NCI-H1092 (cell line): ENCODE measurements at places on chromosomes 4 and X.

DNA sequence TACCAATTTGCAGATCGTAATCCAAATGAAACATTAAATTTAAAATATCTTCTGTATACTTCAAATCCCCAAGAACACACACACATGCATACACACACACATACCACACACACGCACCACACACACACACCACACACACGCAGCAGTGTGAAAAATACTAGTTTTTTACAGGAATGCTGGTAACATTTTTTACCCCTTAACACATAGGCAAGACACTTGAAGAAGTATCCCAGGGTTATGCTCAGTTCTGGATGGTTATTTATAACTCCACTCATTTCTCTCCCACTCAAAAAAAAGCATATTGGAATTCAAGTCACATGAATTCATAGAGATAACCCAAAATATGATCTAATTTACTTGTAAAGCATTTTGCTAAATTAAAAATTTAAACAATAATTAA lies 325.5 kb upstream of the SLC7A11 start:
- no peak for DNase-seq

DNA sequence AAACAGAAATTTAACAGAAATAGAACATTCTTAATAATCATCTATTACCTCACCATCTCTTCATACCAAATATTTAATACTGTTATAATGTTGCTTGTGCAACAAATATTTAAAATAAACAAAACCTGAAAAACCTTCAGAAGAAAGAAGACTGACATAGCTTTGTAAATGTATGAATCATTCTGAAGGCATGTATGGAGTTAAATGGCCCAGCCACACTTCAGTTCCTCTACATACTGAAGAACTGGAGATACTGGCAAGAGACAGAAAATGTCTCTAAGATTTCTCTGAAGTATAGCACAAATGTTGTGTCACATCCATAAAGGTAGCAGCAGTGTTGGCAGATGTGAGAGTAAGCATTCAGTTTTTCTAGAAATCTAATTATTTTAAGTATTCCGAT lies 275.3 kb upstream of the FGF13 start:
- no peak for DNase-seq

DNA sequence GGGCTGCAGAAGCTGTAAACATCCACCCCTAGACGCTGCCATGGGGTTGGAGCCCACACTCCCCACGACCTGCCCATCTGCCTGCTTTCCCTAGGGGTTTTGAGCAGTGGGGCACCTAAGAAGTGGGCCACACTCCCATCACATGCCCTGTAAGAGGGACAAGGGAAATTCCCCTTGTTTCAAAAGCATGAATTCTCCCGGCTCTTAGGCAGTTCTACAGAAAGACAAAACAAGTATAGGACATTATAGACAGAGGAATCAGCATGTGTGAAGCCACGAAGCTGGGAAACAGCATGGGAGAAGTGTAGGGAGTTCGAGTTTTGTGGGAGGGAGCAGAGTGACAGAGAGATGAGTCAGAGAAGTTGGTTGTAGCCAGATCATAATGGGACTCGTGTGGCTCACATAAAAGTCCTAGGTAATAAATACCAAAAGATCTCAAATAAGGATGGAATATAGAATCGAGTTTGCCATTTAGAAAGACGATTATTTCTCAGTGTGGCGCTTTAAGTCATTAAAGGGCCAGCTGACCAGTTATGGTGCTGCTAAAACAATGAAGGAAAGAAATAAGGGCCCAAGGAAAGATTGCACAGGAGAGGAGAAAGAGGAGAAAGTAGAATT lies 23.9 kb downstream of the APOO start:
- no peak for DNase-seq

GRCh38 chrX:109487640-109488039 lies 5.8 kb upstream of the GUCY2F start:
- DNase-seq: no peak

DNA sequence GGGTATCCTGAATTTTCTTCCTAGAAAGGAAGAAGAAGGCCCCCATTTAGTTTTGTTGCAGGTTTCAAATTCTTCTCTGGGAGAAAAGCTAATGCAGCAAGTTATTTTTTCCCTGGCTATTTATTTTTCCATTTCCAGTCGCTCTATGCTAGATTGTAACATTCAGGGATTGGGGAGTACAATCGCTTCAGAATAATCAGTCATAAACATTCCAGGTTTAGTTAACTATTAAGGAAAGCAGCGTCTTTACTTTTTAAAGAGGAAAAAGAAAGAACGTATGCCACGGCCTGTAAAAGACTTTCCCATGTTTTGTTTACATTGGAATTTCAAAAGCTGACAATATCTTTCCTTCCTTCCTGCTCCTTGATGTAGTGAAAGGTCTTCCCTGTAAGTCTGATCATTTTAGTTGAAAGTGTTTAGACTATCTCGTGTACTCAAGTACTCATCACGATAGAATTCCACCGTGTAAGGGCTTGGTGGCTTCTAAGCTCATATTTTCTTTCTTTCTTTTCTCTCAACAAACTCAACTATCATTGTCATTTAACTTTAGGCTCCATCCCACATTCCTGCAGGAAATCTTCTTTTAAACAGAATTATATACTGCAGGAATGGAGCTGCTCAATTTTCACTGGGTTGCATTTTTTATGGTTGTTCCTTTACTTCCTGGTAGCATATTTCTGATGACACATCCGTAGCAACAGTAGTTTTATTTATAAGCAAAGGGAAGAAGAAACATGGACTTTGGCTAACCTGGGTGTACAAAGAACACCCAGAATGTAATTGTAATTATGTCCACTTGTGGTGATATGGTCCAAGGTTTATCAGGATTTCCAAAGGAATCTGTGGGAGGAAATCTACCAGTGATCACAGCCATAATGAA lies 213.1 kb upstream of the FAT1 start:
- DNase-seq: no peak

GRCh38 chr4:52750819-52751486 lies at the start of gene ERVMER34-1:
Gene ERVMER34-1, minus strand, starts transcription at chr4:52751425. Its CDS starts 5,905 bp downstream, at chr4:52745520.
- DNase-seq: no peak

DNA sequence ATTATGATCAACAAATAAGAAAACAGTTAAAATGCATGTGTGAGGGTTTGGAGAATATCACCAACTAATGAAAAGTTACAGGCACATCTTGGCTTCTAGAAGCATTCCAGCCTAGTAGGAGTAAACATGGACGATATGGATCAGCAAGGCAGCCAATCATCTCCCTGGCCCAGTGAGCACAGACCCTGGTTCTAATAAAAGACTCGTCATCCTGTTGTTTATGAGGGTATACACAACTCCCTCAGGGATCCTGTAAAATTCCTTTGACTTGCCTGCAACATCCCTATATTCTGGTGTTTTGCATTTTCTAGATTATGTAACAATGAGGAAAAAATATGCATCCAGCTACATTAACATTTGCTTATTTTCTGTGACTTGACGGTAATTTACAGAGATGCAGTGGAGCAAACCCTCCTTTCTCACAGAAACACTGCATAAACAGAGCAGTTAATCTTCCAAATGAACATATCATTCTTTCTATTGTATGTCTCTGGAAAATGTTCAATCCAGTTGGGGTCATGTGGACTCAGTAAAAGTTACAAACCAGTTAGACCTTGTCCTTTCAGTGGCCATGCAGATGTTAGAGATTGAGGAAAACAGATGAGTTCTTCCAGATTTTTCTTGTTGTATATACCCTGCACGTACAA lies 88.9 kb upstream of the NDP start:
- no peak for DNase-seq

DNA sequence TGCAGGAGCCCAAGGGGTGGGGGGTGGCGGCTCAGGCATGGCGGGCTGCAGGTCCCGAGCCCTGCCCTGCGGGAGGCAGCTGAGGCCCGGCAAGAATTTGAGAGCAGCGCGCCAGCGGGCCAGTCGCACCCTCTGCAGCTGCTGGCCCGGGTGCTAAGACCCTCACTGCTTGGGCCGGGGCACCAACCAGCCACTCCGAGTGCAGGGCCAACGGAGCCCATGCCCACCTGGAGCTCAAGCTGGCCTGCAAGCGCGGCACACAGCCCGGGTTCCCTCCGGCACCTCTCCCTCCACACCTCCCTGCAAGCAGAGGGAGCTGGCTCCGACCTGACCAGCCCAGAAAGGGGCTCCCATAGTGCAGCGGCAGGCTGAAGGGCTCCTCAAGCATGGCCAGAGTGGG lies 758.2 kb upstream of the INTU start:
- no peak for DNase-seq

DNA sequence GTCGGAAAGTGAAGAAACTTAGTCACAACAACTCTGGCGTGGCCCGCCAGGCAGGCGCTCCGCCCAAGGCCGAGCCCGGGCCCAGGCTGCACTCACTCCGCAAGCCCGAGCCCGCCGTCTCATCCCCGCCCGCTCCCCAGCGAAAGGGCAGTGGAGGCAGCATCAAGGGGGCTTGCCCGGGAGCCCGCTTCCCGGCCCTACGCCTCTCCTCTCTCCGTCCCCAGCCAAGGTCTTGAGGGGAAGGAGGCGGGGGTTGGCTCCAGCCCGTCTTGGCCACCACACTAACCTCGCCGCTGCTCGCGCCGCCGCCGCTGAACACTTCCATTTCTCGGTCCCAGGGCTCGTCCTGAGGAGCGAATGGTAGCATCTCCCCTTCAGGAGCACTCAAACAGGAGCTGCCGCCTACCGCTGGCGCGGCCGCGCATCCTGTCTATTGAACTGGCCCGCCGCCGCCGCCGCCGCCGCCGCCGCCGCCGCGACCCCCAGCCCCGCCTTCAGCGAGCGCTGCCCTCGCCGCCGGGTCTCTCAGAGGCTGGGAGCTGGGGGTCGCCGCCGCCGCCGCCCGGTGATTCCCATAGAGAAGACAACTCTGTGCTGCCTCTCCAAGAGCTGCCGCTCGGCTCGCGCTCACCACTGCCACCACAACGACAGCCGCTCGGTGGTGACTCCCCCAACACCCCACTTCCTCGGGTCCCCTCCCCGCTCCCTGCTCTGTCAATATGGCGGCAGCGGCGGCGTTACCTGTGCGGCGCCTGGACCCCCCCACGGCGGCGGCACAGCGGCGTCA lies at the start of gene RPS6KA6:
Gene RPS6KA6 (minus strand): TSS at position 667 of the 787 bp plus-strand sequence. CDS start 300 bp downstream, at position 367.
- peak; percentile 81 for DNase-seq

GRCh38 chr4:825063-825970 lies 612 bp downstream of the CPLX1 start:
- DNase-seq: no peak

DNA sequence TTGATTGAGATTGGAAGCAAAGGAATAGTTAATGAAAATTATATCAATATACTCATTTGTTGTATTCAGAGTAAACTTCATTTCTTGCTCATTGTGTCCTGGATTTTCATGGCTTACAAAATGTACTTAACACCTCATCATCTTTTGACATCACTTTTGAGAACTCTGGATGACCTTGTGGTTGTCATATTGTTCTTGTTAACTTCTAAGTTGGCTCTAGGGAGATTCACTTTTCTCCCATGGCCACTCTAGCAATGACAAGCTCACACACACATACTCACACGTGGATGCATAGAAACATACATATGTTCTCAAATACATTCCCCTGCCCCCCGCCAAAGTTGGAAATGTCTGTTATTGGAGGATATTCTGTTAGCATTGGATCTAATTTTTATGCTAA lies 15.3 kb downstream of the PHEX start:
- no peak for DNase-seq

DNA sequence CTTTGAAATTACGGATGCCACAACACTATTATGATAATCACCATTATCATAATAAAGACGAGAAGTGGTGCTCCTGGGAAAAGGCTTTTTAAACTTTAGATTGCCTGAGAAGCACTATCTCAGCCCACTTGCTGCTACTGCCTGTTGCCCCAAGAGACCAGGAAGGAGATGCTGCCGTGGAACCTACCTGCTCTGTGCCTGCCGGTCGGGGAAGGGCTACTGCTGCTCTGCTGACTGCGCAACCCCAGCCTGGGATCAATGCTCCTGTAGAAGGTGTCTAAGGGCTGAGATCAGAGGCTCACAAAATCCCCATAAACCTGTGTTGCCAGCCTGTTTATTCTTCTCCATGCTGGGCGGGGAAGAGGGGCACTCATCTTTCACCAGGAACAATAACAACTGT lies 145.3 kb upstream of the VCX3B start:
- no peak for DNase-seq

DNA sequence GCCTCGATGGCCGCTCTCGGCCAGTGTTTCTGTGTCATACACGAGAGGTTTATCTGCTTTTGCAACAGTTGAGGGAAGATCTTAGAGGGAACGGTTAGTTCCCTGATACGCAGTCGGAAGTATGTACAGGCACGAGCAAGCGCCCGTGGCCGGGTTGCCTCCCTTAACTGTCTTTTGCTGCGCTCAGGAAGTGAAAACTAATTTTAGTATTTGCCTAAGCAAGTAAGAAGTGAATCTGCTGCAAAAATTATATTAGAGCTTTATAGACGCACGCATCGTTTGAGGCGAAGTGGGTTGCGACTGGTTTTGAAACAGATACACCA lies 695 bp downstream of the MTM1 start:
- no peak for DNase-seq

- DNase-seq: no peak
These were observed 1.4 kb upstream of the ZNF185 start for GRCh38 chrX:152896450-152896849.

- no peak for DNase-seq
These were observed 253.2 kb downstream of the TENM3 start for GRCh38 chr4:182496408-182496807.

- DNase-seq: peak; percentile 20
These were observed 392.6 kb upstream of the EPHA5 start for GRCh38 chr4:66062921-66063320.

- DNase-seq: no peak
These were observed 24.9 kb upstream of the SGMS2 start for GRCh38 chr4:107799669-107800450.

- no peak for DNase-seq
These were observed 42.8 kb downstream of the BCORL1 start for GRCh38 chrX:130025256-130025655.

GRCh38 chrX:16910376-16910775 lies 36.1 kb upstream of the REPS2 start:
- no peak for DNase-seq

GRCh38 chr4:88353324-88353723 lies 25.3 kb upstream of the HERC6 start:
- DNase-seq: no peak

GRCh38 chr4:163556650-163557391 lies 62.3 kb downstream of the TMA16 start:
- no peak for DNase-seq

DNA sequence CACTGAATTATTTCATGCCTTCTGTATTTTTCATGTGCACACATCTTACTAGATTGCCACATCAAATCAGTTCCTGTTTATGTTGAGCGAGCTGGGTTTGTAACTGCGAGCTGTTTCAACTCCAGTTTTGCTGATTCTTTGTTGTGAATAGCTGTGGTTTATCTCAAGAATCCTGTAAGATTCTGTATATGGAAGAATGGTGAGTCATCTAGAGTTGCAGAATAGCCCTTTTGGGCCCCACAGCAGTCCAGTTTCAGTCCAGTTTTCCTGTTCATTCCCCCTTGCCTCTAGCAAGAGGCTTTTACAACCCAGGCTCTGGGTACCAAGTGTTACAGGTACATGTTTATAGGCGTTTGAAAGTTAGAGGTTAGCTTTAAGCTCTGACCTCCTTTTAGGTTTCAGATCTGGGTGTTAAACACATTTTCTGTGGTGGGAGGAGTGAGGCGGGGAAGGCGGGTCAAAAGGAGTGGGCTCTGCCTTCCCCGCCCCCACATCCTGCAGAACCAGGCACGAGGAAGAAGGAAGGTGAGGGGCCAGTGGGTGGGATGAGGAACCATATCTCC lies 32.7 kb downstream of the TBC1D14 start:
- DNase-seq: no peak

GRCh38 chr4:155676430-155676825 lies 9.8 kb downstream of the GUCY1A1 start:
- DNase-seq: no peak

GRCh38 chr4:147821555-147821954 lies 89.7 kb downstream of the ARHGAP10 start:
- DNase-seq: no peak
